ENCODE measurements at places on chromosomes 2 and 18.

DNA sequence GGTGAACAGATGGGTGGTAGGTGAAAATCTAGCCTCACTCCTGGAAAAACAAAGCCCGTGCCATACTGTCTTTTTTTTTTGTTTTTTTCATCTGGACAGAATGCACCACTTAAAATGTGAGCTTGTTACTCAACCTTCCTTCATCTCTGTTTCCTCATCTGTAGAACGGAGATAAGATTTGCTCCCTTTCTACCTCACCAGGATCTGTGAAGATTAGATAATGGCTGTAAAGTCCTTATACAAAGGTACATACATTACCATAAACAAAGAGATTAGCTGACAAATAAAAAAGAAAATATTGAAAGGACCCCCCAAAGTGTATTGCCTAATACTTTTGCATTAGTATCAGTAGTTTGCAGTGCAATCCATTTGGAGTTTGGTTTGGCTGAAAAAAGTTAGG is 75.4 kb upstream of the ZEB2 start:
- no peak for DNase-seq

GRCh38 chr2:98713332-98714015 is 17.5 kb downstream of the MGAT4A start:
- no peak for DNase-seq

DNA sequence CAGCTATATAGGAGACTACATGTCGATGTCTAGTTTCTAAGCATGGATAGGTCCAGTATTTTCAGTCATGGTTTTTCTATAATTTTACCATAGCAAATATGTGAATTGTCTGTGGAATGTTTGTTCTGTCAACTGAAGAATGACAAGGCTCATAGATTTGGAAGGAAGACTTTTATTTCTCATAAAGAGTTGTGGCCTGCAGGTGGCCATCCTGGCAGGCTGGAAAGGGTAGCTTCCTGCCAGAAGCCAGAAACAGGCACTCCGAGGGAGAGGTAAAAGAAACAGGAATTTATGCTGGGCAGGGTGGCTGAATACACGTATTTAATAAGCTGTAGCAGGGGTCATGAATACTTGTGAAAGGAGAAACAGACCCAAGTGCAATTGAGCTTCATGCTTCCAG is 182.1 kb downstream of the PARD3B start:
- no peak for DNase-seq

- no peak for DNase-seq
Observed at GRCh38 chr2:17717666-17718065, 35.9 kb downstream of the SMC6 start.

DNA sequence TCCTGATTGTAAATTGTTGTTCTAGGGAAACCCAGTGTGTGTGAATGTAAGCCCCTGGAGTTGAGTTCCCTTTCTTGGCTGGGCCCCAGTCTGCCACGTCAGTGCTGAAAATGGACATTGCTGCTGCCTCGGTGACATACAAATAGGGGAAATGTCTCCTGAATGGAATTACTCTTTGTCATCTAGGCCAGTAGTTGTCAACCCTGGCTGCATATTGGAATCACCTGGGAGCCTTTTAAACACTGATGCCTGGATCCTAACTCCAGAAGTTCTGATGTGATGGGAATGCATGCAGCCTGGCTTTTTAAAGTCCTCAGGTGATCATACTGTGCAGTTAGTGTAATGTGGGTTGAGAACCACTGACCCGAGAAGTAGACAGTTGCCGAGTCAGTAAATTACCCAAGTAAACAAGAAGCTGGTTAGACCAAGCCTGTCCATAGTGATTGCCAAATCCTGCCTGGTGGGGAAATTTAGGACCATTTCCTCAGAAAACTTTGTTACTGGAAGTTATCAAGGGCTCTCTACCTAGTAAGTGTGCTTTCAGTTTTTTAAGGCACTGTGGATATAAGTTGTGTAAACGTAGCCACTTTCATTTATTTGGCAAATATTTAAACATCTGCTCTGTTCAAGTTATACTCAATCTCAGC is 27.6 kb upstream of the IL1R1 start:
- no peak for DNase-seq

DNA sequence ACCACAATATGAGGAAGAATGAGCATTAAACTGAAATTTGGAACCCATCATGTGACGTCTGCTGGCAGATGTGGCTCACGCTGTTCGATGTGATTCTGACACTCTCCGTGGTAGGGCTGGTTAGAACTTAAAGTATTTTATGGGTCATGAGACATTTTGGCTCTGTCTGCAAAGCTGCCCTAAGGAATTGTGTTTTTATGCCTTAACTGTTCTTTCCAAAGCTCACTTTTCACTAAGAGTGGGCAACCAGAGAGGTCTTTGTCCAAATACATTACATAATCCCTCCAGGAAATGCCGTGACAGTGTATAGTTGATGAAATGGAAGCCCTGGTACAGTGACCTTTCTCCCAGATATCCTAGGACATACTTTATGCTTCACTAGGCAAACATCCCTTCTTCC is 119.1 kb downstream of the AQP4 start:
- DNase-seq: peak; percentile 77

DNA sequence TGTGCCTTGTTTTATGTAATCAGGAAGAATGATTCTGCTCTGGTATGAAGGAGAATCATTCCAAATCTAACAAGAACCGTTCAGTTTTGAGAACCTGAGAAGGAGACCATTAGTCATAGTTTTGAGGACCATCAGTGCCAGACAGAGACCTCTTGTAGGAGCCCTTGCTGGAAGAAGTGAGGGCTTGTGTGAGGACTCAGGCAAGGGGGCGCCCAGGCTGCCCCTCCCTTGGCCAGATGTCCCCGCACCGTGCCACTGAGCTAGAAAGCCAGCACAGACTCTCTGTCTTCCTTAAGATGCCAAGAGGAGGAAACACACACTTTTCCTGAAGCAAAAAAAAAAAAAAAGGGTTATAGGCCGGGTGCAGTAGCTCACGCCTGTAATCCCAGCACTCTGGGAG is 55.7 kb upstream of the SLC39A10 start:
- no peak for DNase-seq

DNA sequence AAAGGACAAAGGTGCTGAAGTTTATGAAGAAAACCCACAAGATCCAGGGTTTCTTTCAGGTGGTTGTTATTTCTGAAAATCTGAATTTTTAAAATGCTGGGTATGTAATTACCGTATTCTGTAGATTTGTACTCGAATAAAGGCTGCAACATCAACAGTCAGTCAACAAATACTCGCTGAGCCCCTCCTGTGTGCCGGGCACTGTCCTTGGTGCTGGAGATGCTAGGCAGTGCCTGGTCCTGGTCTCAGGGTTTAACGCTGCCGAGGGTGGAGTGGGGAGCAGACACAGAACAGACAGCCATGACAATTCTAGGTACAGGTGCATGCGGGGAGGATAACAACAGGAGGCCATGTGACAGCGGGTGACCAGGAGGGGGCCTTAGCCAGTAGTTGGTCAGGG is 27.2 kb upstream of the PDIA6 start:
- DNase-seq: peak; percentile 56

DNA sequence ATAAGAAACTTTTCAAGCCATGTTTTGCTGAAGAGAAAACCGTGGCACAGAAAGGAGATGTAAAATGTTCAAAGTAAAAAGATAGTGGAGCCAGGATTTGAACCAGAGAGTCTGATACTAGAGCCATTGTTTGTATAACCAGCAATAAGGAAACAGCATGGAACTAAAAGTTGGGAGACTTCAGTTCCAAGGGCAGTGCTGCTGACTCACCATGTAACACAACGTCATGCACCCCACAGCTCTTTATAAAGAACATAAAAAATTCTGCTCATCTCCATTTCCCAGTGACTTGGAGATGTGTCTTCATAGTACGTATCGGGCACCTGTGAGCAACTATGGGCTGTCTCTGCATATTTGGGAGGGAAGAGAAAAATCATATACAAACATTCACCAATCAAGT is 353.0 kb upstream of the PIK3C3 start:
- DNase-seq: no peak

DNA sequence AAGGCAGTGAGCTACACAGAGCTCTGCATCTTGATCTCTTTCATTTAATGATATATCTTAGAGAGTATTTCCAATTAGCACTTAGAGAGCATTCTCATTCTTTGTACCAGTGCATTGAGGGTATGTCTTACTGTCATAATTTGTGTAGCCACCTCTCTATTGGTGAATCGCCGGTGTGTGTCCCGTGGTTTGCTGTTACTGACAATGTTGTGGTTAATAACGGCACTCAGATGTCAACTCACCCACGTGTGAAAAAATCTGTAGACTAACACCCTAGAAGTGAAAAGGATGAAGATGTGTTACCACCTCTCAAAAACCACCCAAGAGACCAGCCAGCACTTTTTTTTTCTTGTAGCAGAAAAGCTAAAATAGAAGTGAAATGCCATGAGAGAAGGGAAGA is 37.1 kb downstream of the TEX51 start:
- no peak for DNase-seq

- no peak for DNase-seq
Observed at GRCh38 chr2:643334-643733, 33.9 kb downstream of the TMEM18 start.
